ENCODE measurements at places on chromosomes 1 and 21. TPM values are rescaled to one million over a fixed set of nuclear protein-coding genes. Genes with fewer than 3 reads are reported as not detected.
A peak's percentile ranks its signal among the peaks of the same experiment; 100 is the strongest.

GRCh38 chr1:157348538-157349480 lies 203.5 kb downstream of the FCRL5 start:
- no peak for DNase-seq
- H3K27ac ChIP-seq: no peak overlapping the region
- H3K4me1 ChIP-seq: no peaks in the 10 kb centered on the region
- H3K4me3 ChIP-seq: no peak overlapping the region

GRCh38 chr1:224542783-224543440 lies 73.2 kb upstream of the CNIH3 start:
- peak; percentile 24 for DNase-seq
- no peak overlapping the region for H3K4me3 ChIP-seq
- H3K4me1 ChIP-seq: no peaks in the 10 kb centered on the region
- no peaks in the 10 kb centered on the region for H3K36me3 ChIP-seq

GRCh38 chr1:15279576-15280230 lies 32.7 kb downstream of the FHAD1 start:
- H3K4me3 ChIP-seq: no peak overlapping the region
- no peaks in the 10 kb centered on the region for H3K36me3 ChIP-seq
- DNase-seq: no peak

DNA sequence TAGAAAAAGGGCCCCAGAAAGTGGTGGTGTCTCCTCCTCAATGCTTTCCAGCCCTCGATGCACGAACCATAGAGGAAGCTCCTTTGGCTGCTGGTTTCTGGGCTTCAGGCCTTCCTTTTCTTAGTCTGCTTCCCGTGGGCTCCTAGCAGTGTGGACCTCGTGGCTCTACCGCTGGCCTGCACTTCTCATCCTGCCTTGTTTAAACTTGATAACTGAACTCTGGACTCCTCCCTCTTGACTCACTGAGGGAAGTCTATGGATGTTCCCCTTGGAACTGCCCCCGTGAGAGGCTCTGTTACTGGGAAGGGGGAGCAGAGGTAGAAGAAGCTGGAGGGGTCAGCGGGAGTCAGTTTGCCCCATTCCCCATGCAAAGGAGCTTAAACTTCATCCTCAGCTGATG lies 75.3 kb upstream of the WDR26 start:
- H3K4me1 ChIP-seq: no peaks in the 10 kb centered on the region
- H3K36me3 ChIP-seq: no peaks in the 10 kb centered on the region
- no peaks in the 10 kb centered on the region for H3K27me3 ChIP-seq

TCHH gene
- total RNA-seq: not detected

DEDD gene
- 35.5 TPM for total RNA-seq

GRCh38 chr1:187481581-187482148 lies 652.9 kb downstream of the PLA2G4A start:
- H3K27ac ChIP-seq: no peak overlapping the region
- H3K27me3 ChIP-seq: no peaks in the 10 kb centered on the region
- H3K36me3 ChIP-seq: no peaks in the 10 kb centered on the region
- DNase-seq: no peak
- no peak overlapping the region for H3K4me3 ChIP-seq

DNA sequence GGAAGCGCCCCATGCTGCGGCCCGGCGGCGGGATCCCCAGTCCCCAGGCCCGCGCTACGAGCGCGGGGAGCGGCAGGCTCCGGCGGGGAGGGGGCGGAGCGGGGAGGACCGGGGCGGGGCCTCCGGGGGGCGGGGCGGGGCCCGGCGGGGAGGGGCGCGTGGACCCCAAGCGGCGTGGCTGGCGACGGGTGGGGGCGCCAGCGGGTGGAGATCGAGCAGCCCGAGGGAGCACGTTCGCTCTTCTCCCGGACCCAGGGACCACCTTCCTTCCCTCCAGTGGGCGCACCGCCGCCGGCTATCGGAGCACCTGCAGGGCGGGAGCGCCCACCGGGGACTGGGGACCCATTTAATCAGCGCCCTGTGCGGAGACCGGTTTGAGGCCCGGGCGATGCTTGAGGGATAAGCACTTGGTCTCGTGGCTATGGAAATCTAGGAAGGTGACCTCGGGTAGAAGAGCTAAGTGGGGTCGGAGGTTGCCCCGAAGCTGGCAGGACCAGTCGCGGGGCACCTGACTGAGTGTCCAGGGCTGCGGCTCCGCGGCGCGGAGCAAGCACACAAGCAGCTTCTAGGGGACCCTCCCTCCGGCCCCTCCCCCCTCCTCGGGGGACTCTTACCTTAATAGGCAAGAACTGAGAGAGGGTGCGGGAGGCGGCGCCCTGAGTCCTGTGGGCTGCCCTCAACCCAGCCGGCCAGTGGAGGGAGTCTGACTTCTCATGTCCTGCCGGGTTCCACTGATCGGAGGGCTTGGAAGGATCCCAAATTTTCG lies at the start of gene TSPAN2:
Gene TSPAN2, minus strand, starts transcription at position 84 of the 766 bp plus-strand sequence. Its CDS starts 71 bp downstream, at position 13.
- peak; percentile 60 for DNase-seq
- H3K27ac ChIP-seq: peak within 1 kb of the TSS; percentile 69
- H3K4me1 ChIP-seq: peaks cover 6% of the 10 kb centered on the region
- no peaks in the 10 kb centered on the region for H3K36me3 ChIP-seq
- no peaks in the 10 kb centered on the region for H3K27me3 ChIP-seq

LDLRAD1 gene
- total RNA-seq: not detected

- no peak for DNase-seq
- H3K4me1 ChIP-seq: no peaks in the 10 kb centered on the region
- H3K27me3 ChIP-seq: no peaks in the 10 kb centered on the region
- H3K36me3 ChIP-seq: no peaks in the 10 kb centered on the region
Measured at GRCh38 chr1:45815667-45816458, 12.5 kb downstream of the MAST2 start.

GRCh38 chr21:15301014-15301413 lies 236.2 kb upstream of the NRIP1 start:
- H3K4me1 ChIP-seq: no peaks in the 10 kb centered on the region
- no peak overlapping the region for H3K27ac ChIP-seq
- H3K27me3 ChIP-seq: no peaks in the 10 kb centered on the region
- DNase-seq: peak; percentile 2
- no peak overlapping the region for H3K4me3 ChIP-seq
